OCI-LY7 (cell line): ENCODE measurements at places on chromosomes 12 and 14. TPM values are rescaled to one million over a fixed set of nuclear protein-coding genes. Genes with fewer than 3 reads are reported as not detected.

A2M gene
- total RNA-seq = not detected in 2 replicates

DNA sequence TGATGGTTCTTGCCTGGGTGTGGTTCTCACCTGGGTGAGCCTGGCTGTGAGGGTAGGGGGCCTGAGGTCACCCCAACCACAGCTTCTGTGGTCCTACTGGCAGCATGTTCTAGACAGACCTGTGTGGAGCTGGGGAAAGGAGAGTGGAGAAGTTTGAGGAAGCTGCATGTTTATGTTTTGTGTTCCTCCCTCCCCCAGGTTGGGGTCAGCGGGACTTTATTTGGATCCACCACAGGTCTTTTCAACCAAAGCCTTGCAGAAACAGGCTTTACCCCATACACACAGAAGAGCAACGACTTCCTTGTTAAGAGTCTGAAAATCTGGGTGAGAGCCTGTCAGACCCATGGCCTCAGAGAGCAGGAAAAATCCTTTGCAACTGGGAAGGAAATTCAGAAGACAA, 5.6 kb downstream of the CD9 start:
- no peak for DNase-seq

DNA sequence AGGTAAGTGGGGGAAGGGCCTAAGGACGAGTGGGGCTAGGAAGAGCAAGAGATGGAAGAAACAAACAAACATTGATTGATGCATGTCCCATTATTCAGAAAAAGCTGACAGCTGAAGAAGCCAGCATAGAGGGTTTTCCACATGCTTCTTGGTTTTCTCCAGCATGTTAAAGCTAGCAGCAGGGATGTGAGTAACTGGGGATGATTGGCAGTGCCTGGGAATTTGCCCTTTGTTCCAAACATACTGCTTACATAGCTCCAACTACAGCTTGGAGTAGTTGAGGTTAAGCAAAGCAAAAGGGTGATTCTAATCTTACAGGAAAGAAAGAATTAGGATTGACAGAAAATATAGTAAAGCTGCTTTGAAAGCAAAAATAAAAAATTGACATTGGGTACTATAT, 68.0 kb upstream of the IFNG-AS1 start:
- no peak for DNase-seq

- no peak for DNase-seq
Measured at GRCh38 chr14:73261075-73261474, 23.8 kb downstream of the PAPLN start.

- peak; percentile 97 for DNase-seq
Measured at GRCh38 chr14:49971156-49972130, 78.6 kb downstream of the ARF6 start.

DNA sequence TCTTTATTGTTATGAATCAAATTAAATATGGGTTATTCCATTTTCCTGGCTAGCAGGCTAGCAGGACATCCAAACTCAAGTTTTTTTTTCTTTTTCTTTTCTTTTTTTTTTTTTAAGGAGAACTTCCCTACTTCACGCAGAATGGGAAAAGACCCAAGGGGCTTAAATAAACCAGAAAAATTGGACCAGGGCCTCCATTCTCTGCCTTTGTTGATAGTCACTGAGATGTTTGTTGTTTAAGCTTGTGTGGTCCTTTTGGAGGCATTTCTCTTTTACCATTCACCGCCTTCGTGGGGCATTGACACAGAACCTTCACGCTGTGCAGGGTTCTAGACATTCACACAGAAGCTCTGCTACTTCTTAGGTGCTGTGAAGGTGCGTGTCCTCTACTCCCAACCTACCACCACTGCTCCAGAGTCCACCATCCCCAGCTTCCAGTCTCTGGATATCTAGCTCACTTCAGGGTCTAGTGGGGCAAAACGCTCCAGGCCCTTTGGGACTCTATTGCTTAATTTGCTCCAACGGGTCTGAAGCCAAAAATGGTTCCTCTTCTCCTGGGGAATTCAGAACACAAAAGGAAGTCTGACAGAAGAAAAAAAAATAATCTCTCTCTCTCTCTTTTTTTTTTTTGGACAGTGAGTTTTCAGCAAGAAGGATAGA, 301.3 kb downstream of the AEBP2 start:
- no peak for DNase-seq

- DNase-seq = peak; percentile 18
Measured at GRCh38 chr12:23055004-23055403, 430.0 kb downstream of the ETNK1 start.

DNA sequence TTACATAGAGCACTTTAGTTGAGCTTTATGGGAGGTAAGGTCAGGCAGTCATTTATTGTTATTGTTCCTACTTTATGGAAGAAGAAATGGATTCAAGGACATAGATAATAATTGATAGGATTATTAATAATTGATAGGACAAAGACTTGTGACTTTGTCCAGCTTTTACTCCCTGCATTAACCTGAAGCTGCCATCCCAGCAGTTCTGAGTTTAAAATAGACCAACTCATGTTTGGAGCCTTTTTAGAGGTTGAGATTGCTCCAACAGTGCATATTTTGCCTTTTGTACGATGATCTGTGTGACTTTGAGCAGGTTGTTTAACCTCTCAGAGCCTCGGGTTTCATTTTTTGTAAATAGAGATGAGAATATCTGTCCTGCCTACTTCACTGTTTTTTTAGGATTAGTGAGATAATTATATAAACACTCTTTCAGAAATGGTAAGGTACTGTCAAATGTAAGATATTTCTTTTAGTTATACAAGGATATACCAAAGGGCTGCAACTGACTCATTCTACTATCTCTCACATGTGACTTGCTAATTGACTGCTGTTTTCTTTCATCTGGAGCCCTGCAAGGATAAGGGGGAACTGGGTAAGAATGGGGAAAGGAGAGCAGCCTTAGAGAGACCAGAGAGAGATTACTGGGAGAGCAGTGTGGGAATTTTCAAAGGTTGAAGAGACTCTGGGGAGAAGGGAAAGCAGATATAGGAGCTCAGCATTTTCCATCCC, 15.3 kb downstream of the WDR20 start:
- no peak for DNase-seq

ACVRL1 gene
- not detected in 2 replicates for total RNA-seq

DNA sequence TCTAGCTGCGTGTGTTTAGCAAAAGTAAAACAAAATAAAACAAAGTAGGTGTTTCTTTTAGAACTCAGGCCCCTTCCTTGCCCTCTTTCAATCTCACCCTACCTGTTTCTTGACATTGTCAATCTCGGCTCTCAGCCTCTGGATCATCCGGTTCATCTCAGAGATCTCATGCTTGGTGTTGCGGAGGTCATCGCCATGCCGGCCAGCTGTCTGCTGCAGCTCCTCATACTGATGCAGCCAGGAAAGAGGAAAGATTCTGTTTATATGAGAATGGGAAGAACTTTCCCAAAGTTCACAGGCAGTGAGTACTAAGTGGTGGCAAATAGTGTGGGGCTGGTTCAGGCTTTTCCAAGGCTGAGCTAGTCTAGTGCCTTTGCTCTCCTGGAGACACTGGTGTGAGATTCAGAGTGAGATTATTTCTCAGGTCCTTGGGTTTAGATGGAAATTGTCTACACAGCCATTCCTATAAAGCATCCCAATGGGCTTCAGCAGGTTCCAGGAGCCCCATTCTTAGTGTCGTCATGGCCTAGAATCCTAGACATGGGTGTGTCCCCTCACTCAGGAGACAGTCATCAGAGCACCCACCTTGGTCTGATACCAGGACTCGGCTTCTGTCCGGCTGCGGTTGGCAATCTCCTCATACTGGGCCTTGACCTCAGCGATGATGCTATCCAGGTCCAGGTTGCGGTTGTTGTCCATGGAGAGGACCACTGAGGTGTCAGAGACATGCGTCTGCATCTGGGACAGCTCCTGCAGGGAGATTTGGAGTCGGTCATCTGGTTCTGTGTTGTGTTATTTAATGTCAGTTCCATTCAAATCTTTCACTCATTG, 3.0 kb downstream of the KRT5 start:
- DNase-seq = no peak

DNA sequence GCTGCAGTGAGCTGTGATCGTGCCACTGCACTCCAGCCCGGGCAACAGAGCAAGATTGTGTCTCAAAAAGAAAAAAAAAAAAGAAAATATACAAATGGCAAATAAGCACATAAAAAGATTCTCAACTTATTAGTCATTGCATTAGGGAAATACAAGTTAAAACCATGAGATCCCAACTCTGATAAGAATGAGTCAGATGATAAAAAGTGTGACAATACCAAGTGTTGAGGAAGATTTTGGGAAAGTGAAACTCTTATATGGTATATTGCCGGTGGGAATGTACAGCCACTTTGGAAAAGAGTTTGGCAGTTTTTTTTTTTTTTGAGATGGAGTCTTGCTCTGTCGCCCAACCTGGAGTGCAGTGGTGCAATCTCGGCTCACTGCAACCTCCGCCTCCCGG, 7.6 kb upstream of the PRPF40B start:
- DNase-seq = no peak

DNA sequence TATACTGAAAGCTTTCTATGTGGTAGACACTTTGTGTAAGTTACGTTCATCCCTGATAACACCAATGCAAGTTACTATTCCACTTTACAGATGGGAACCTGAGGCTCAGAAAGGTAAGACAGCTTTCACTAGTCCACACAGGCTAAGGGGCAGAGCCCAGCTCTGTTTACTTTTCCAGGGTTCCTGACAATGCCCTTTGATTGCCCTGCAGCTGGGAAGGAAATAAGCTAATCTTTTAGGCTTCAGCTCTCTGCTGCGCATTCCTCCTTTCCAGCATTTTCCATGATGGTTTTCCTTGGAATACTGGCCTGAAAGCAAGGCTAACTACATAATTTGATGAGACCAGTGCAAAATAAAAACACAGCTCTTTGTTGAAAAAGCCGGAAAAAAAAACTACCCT, 185.7 kb upstream of the BTG1 start:
- DNase-seq = no peak

TCL1A gene
- 574 and 673 TPM in 2 replicates for total RNA-seq

DNA sequence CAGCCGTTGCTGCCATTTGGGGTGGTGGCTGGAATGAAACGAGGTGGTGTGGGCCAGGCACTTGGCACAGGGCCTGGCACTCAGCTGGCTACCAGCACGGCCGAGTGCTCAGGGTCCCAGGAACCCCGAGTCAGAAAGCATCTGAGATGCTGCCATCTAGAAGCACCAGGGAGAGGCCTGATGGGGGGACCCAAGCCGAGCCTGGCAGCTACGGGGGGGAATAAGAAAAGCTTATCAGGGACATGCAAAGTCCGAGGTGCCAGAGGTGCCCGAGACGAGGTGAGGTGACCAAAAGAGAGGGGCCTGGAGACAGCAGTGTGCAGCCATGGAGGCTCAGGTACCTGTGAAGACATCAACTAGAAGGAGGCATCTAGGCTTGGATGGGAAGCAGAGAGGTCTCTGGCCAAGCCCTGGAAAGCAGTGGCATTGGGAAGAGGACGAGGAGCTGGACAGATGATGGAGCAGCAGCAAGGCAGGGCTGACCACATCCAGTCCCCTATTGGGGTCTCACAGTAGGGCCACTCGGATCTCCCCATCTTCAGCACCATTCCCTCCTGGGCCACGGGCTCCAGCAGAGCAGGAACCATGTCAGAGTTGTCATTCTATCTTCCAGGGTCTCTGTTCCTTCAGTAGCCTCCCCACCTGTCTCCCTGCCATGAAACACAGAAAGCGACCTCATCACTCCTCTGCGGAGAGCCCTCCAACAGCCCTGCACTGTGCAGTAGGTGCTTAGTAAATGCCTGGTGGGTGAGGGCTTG, 59.3 kb upstream of the DIO3 start:
- no peak for DNase-seq

NDUFB1 gene
- total RNA-seq = 122 and 129 TPM in 2 replicates

TAS2R19 gene
- 2.9 and 3.4 TPM in 2 replicates for total RNA-seq

APPL2 gene
- 29.1 and 37.5 TPM in 2 replicates for total RNA-seq

GRCh38 chr12:57497223-57498131, 9.6 kb downstream of the MARS1 start:
- DNase-seq = no peak

CBLN3 gene
- total RNA-seq = 6.7 and 7.9 TPM in 2 replicates

DNA sequence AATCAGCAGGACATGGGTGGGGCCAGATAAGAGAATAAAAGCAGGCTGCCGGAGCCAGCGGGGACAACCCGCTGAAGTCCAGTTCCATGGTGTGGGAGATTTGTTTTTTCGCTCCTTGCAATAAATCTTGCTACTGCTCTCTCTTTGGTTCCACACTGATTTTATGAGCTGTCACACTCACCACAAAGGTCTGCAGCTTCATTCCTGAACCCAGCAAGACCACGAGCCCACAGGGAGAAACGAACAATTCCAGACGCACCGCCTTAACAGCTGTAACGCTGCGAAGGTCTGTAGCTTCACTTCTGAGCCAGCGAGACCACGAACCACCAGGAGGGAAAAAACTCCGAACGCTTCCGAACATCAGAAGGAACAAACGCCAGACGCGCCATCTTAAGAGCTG, 2.8 kb upstream of the CNIH1 start:
- DNase-seq = no peak

BTG1 gene
- total RNA-seq = 93.4 and 102 TPM in 2 replicates

GRCh38 chr14:45867046-45867894, 614.3 kb upstream of the MIS18BP1 start:
- DNase-seq = no peak

DNA sequence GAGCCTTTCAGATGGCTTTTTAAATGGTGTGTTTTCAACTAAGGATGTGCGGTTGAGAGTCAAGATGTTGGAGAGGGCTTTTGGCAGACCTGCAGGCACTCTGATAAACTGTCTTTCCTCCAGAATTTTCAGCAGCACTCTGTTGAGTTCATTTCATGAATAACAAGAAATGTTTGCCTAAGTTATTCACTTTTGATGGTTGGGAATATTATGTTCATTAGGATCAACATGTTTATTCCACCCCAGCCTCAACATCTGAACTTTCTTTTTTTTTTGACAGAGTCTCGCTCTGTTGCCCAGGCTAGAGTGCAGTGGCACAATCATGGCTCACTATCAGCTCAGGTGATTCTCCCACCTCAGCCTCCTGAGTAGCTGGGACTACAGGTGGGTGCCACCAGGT, 68.4 kb downstream of the C12orf75 start:
- DNase-seq = no peak

JPH4 gene
- total RNA-seq = not detected in 2 replicates

GRCh38 chr12:26318661-26319068, 123.3 kb downstream of the SSPN start:
- peak; percentile 74 for DNase-seq

SOAT2 gene
- total RNA-seq = 1.2 and 1.8 TPM in 2 replicates

DNA sequence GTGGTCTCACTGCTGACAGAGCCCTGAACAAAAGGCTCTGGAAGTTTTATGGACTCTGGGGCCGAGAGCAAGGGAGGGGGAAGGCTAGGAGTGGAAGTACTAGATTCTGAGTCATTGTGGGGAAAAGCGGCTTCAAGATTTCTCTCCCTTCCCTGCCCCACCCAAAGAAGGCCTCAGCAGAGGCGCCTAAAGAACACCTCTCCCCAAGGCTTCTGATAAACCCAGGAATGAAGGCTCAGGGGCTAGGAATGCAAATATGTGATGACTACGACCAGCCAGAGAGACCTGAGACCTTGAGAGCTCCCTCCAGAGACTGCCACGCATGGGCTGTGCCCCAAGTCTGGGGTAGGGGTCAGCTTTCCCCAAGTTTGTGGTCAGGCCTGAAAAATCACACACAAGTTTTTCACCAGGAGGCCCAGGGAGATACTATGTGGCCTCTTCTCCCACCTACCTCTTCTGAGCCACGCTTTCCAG, 130.7 kb upstream of the HIF1A start:
- no peak for DNase-seq

GRCh38 chr12:39406262-39406661, 36.7 kb downstream of the KIF21A start:
- DNase-seq = no peak

- DNase-seq = no peak
Measured at GRCh38 chr12:105522166-105522825, 191.8 kb downstream of the C12orf75 start.
